ENCODE measurements at places on chromosomes 16 and 17.

- no peak for DNase-seq
Measured at GRCh38 chr17:28042721-28043291, 329 bp downstream of the NLK start.

GRCh38 chr17:32909787-32910369 lies 18.1 kb upstream of the TMEM98 start:
- DNase-seq = peak; percentile 94

GRCh38 chr17:72760368-72760767 lies 332.1 kb downstream of the SLC39A11 start:
- DNase-seq = no peak

- no peak for DNase-seq
Measured at GRCh38 chr17:4710693-4711634, 532 bp downstream of the ARRB2 start.

- DNase-seq = no peak
Measured at GRCh38 chr16:81720973-81721906, 57.9 kb upstream of the PLCG2 start.

GRCh38 chr17:7136266-7136877 lies 21.8 kb upstream of the ASGR2 start:
- peak; percentile 67 for DNase-seq

GRCh38 chr16:86343027-86343795 lies 167.1 kb upstream of the FOXF1 start:
- DNase-seq = no peak

DNA sequence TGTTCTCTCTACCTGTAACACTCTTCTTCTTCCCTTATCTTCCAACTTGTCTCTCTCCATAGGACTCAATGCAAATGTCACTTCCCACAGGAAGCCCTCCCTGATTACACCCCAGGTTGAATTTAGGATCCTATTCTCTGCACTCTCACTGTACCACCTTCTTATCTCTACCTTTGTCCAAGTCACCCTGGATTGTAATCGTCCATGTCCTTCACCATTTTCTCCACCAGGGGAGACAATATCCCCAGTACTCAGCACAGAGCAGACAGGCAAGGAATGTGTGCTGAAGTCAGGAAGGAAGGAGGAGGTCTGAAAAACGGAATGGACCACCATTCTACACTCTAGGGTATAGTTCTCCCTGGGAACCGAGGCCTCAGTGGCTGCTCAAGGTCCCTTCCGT lies 14.2 kb downstream of the C16orf82 start:
- no peak for DNase-seq

- no peak for DNase-seq
Measured at GRCh38 chr17:80924807-80925610, 66.6 kb upstream of the CHMP6 start.

- no peak for DNase-seq
Measured at GRCh38 chr16:58958749-58959148, 224.6 kb upstream of the GOT2 start.

Data from pons (tissue), 1 donor.